NCI-H2107 (cell line): ENCODE measurements at places on chromosomes 11 and 22.

DNA sequence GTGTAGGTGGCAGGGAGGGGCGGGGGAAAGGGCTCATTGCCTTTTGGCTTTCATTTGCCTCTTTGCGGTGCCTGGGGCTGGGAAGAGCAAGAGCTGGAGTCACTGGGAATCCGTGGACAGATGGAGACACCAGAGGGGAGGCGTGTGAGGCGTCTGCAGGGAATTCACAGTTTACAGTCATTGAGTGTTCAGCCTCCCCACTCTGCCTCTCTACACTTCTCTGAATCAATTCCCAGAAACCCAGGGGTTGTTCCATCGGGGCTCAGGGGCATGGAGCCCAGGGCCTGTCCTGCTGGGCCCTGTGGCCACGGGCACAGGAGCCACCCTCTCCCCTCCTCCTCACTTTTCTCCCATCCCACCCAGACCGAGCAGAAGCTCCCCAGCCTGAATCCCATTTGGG, 160.5 kb upstream of the NAV2 start:
- DNase-seq, result no peak

DNA sequence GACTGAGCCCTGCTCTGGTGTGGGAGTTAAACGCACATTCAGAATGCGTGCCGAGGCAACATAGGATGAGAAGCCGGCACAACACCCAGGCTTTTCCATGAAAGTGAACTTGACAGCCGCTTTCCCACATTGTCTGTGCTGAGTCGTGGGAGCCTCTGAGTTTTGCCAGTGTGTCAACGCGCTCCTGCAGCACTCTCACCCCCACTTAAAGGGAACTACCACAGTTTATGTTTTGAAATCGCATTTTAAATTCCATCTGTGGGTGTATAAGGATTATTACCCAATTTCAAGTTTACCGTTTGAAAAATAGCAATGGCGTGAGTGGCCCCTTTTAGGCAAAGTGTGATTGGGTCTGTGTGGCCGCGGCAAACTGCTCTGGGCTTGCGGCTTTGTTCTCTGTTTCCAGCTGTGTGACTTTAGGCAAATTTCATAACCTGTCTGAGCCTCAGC, 81.5 kb downstream of the FBLN1 start:
- DNase-seq, result no peak

GRCh38 chr22:29369460-29369859, 18.9 kb downstream of the AP1B1 start:
- DNase-seq, result no peak

GRCh38 chr11:132851247-132851646, 681.1 kb downstream of the OPCML start:
- DNase-seq, result no peak

GRCh38 chr11:120128392-120129119, 9.4 kb downstream of the TRIM29 start:
- no peak for DNase-seq

GRCh38 chr22:31347251-31348008, 1.3 kb upstream of the PATZ1 start:
- peak; percentile 41 for DNase-seq

GRCh38 chr22:42326801-42327200, 56.3 kb upstream of the TCF20 start:
- DNase-seq, result no peak

- no peak for DNase-seq
Measured at GRCh38 chr11:104090767-104091166, 54.3 kb downstream of the DDI1 start.

DNA sequence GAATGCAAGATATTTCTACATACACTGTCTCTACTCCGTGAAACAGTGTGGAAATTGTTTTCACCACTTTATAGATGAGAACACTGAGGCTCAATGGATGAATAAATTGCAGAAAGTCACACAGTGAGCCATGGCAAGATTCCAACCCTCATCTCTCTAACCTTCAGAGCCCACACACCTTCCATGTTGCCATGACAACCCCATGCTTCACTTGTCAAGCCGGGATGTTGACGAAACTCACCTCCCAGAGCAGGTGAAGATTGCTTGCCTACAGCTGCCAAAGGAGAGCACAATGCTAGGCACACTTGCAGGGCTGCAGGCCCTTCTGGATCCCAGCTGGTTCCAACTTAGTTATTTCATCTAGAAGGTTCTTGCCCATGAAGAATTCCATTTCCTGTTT, 71.4 kb upstream of the SEZ6L start:
- no peak for DNase-seq

DNA sequence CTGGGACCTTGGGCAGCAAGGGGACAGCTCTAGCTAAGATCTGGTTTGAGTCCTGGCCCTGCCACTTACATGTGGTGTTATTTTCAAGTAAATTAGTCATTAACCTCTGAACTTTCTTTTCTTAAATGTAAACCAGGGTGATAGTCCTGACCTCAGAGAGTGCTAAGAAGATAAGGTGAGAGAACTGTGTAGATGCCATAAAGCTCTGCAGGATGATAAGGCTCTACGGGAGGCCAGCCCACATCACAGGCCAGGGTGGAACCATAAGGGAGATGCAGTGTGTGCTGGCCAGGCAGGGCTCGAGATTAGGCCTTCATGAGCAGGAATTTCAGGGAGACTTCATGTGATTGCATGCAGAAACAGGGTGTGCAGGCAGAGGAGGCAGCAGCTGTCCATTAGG, 24.2 kb downstream of the NECTIN1 start:
- no peak for DNase-seq

DNA sequence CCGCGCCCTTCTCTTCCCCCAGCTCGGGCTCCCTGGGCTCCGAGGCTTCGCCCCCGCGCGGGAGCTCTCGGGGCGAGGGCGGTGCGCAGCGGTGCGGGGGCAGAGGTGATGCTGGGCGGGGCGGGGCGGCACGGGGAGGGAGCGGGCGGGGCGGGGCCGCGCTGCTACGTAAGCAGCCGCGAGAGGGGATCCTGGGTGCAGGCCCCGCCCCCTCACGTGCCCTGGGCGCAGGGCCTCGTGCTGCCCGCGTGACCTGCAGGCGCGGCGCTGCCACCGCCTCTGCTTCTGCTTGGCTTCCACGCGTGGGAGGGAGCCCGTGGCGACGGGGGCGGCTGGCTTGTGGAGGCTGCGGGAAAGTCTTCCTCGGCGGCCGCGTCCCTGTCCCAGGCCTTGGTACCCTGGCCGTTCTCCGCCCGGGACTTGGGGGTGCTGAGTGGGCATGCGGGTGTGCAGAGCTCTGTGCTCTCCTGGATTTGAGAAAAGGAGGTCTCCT, 132.6 kb upstream of the HSD17B12 start:
- DNase-seq, result no peak

DNA sequence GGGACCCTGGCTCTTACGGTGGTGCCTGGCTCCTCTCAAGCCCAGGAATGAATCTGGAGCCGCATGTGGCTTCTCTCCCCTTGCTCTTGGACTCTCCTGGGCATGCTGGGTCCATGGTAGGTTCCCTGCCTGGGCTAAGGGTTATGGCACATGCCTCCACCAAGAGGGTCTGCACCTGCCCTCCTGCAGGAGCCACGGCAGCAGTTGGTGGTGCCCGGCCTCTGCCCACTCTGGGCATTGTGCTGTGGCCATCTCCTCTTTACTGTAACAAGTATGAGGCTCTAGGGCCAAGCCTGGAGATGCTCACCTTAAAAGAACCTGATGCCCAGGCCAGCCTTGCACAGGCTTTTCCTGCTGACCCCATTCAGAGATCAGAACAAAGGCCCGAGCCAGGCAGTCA, 104.0 kb upstream of the PITPNB start:
- no peak for DNase-seq
